ENCODE measurements at places on chromosomes 3 and 15.

GRCh38 chr3:120393761-120394160 is 44.6 kb upstream of the LRRC58 start:
- no peak for DNase-seq

DNA sequence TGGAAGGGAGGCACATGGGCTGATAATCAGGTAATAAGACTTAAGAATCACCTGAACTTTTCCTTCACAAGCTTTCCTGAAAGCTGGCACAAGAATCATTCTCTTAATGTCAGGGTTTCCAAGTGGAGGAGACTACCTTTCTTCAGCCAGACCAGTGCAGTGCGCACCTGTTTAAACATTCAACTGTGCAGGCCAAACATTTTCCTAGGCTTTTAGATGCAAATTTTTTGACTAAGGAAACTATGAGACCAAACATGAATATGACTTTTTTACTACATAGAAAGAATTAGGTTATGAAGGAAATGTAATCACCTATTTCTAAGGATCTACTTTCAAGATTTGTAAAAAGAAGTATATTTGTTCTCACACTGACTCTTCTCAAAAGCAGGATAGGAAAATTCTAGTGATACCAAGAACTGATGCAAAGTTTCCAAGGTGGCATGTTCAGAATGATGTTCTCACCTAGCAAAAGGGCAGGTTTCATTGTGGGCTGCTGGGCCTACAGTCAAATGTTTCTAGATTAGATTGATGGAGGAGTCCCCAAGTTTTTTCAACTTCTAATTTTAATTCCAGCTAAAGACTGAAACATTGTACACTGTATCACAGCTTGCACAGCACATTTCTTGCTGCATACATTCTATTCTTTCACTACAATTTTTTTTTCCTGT is 339.1 kb downstream of the TIGIT start:
- DNase-seq = no peak

DNA sequence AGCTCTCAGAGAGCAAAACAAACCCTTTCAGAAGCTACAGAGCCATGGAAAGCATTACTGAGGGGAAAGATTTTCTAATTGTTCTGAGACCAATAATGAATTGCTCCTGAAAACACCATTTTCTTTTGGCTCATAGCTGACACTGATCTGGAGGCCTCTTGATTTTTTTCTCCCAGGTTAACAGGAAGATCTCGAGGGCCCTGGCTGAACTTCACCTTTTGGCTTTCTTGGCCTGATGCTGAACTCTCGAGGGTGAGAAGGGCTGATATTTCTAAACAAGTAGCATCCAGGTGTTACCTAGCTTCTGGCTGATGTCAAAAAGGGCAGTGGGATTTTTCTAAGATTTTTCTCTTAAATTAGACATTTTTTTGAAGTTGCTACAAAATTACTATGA is 19.9 kb upstream of the NFKBIZ start:
- DNase-seq = no peak

DNA sequence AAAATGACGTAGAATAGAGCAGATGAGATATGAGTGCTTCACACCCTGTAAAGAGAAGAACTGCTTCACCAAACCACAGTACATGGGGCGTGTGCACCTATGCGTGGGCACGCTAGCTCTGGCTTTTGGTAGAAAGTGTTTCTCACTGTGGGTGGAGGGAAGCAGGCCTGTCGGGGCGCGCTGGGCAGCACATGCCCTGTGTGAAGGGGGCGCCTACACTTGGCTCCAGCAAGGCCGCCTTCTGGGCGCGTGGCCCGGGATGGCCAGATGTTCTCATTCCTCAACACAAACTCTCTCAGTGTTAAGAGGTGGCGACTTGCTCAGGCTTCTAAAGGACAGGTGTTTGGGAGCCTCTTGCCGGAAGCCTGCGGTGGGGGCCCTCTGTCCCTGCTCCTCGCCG is 90.0 kb downstream of the FBLN2 start:
- DNase-seq = no peak

DNA sequence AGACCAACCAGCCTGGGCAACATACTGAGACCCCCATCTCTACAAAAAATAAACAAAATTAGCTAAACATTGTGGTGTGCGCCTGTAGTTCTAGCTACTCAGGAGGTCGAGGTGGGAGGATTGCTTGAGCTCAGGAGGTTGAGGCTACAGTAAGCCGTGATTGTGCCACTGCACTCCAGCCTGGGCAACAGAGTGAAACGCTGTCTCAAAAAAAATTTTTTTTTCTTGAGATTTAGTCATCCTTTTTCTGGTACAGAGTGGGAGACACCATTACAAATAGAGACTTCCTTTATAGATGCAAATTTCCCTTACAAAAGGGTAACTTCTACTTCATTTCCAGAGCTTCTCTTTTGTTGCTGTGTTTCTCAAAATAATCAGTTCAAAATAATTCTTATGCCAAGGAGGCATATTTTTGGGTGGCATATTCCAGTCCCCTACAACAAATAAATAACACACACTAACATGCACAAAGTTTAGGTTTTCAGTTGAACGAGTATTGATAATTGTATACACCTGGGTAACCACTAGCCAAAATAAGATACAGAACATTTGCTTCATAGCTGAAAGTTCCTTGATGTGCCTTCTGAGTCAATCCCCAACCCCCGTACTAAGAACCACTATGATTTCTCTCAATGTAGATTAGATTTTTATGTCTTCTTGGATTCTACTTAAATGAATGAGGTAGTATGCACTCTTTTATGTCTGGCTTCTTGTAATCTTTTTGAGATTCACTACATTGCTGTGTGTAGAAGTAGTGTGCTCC is 248.9 kb upstream of the PROK2 start:
- no peak for DNase-seq

DNA sequence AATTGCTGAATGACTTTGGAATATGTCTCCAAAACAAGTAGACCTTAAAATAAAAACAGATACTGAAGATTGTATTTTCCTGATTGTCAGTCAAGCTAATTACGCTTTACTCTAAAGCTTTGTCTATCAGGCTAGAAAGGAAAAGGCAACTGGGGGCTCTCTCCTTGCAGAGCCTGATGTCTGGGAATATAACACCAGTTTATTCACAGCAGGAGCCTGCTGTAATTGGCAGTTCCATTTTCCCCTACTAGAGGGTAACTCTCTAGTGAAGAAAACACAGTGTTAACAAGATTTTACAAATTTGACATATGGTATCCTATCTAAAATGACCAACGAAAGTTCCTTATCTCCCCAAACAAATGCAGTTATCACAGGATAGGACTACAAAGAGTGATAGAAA is 158.8 kb downstream of the PDZRN3 start:
- no peak for DNase-seq

GRCh38 chr15:81068516-81068915 is 65.6 kb upstream of the CFAP161 start:
- no peak for DNase-seq

All from T-helper 2 cell (primary cell).